ENCODE measurements at places on chromosomes 3 and 15.

GRCh38 chr3:24605511-24606028, 110.9 kb upstream of the THRB start:
- H3K27ac ChIP-seq: no peak overlapping the region
- no peak for DNase-seq
- H3K4me1 ChIP-seq: no peaks in the 10 kb centered on the region
- no peak overlapping the region for H3K4me3 ChIP-seq
- no peaks in the 10 kb centered on the region for H3K27me3 ChIP-seq

DNA sequence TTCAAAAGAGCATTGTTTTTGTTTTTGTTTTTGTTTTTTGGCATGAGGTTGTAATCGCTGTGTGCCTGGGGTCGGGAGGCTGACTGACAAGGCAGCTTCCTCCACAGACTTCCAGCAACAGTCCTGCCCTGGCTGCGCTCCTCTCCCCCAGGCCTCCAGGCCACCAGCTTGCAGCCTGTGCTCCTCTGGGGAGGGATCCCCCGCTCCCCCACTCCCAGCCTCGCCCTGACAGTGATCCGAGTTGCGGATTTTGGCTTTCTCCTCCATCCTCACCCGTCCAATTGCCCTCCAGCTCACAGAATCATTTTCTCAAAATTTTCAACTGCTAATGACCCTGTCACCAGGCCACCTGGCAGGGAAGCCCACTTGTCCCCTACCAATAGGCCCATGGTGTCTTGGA, 36.5 kb upstream of the PCSK6 start:
- no peak overlapping the region for H3K27ac ChIP-seq
- peaks cover 7% of the 10 kb centered on the region for H3K4me1 ChIP-seq
- no peak for DNase-seq
- H3K4me3 ChIP-seq: no peak overlapping the region
- peaks cover 47% of the 10 kb centered on the region for H3K27me3 ChIP-seq
- H3K36me3 ChIP-seq: peaks cover 2% of the 10 kb centered on the region

- H3K4me3 ChIP-seq: no peak overlapping the region
- DNase-seq: no peak
- no peaks in the 10 kb centered on the region for H3K4me1 ChIP-seq
- peaks cover 2% of the 10 kb centered on the region for H3K36me3 ChIP-seq
- H3K27me3 ChIP-seq: no peaks in the 10 kb centered on the region
- no peak overlapping the region for H3K27ac ChIP-seq
These were observed 779.1 kb downstream of the MECOM start for GRCh38 chr3:168884353-168884903.

DNA sequence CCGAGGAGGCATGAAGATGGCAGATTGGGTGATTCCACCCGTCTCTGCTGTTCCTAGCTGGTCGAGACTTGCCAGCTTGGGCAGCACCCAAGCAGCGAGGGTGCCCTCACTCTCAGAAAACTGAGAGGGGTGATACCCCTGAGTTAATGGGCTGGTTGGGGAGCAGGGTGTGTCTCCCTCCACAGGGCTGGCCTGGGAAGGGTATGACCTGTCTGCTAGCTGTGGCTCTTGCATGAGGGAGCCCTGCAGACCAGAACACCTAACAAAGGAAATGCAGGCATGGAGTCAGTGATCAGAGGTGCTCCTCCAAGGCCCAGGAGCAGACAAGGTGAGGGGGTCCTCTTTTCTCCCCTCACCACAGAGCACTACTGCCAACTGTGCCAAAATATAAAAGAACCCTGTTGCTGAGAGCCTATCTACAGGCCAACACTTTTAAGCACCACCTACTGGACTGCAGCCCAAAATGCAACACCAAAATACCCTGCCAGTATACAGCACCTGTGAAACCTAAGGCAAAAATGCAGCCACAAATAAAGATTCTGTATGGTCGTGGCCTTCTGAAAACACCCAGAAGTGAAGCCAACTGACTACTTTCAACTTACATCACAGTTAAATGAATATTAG, 35.8 kb upstream of the PPM1L start:
- peaks cover 2% of the 10 kb centered on the region for H3K36me3 ChIP-seq
- DNase-seq: no peak
- no peak overlapping the region for H3K4me3 ChIP-seq
- H3K4me1 ChIP-seq: peaks cover 2% of the 10 kb centered on the region

DNA sequence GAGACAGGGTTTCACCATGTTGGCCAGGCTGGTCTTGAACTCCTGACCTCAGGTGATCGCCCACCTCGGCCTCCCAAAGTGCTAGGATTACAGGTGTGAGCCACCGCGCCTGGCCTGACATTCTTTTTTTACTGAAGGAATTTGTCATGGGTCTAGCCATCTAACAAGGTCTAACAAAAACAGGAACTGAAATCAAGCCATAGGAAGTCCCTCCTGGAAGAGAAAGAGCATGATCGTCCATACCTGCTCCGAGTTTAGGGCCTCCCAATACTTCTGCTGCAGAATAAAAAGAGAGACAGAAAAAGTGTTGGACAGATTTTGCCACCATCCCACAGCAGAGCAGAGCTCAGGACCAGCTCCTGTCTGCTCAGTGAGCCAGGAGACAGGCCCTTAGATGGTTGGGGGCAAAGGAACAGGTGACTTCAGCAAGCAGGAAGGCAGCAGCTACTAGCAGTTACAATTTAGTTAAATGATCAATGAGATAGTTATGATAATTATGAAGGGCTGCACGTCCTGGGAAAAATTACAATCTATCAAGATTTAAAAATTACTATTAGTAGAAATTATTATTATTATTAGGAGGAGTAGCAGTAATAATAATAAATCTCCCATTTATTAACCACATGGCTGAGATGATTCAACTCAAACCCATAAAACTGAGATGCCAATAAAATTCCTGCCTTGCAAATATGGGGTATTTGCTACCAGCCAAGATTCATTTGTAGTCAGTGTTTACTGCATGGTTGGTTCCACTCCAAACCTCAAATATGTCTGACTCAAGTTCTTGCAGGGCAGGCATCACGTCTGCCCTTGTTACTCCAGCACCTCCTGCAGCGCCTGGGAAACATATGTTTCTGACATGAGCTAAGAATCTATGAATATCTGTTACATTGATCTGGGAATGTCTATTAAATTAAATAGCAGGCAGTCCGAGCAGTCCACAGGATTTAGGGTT, 40.1 kb downstream of the TMEM44 start:
- no peaks in the 10 kb centered on the region for H3K36me3 ChIP-seq
- H3K27me3 ChIP-seq: no peaks in the 10 kb centered on the region
- peaks cover 3% of the 10 kb centered on the region for H3K4me1 ChIP-seq
- H3K4me3 ChIP-seq: no peak overlapping the region

- H3K4me3 ChIP-seq: no peak overlapping the region
- no peak overlapping the region for H3K27ac ChIP-seq
- H3K4me1 ChIP-seq: no peaks in the 10 kb centered on the region
- H3K27me3 ChIP-seq: peaks cover 50% of the 10 kb centered on the region
- H3K36me3 ChIP-seq: peaks cover 10% of the 10 kb centered on the region
These were observed 79.8 kb upstream of the ABHD17C start for GRCh38 chr15:80615361-80615736.

GRCh38 chr3:197404030-197404429, 105.6 kb upstream of the DLG1 start:
- peaks cover 3% of the 10 kb centered on the region for H3K4me1 ChIP-seq
- DNase-seq: no peak
- H3K27ac ChIP-seq: no peak overlapping the region
- peaks cover 36% of the 10 kb centered on the region for H3K27me3 ChIP-seq

DNA sequence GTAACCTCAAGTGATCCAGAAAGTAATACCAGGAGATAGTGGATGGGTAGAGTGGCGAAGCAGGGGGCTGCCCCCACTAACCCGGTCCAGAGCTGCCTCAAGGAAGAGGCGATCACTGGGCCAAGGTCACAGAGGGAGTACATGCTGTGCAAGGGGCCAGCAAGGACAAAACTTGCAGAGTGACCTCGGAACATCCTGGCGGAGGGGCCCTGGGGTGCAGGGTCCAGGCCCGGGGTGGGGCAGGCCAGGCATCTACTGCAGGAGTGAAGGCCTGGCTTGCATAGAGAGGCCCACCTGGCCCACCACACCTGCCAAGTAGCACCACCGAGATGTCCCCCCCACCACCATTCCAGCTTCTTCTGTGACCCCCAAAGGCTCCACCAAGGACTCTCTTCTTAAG, 17.6 kb downstream of the IQSEC1 start:
- DNase-seq: no peak
- H3K4me1 ChIP-seq: peaks cover 21% of the 10 kb centered on the region
- H3K27ac ChIP-seq: no peak overlapping the region
- H3K27me3 ChIP-seq: peaks cover 6% of the 10 kb centered on the region

Data from T-helper 17 cell (primary cell).